ENCODE measurements at places on chromosomes 11 and 22.

DNA sequence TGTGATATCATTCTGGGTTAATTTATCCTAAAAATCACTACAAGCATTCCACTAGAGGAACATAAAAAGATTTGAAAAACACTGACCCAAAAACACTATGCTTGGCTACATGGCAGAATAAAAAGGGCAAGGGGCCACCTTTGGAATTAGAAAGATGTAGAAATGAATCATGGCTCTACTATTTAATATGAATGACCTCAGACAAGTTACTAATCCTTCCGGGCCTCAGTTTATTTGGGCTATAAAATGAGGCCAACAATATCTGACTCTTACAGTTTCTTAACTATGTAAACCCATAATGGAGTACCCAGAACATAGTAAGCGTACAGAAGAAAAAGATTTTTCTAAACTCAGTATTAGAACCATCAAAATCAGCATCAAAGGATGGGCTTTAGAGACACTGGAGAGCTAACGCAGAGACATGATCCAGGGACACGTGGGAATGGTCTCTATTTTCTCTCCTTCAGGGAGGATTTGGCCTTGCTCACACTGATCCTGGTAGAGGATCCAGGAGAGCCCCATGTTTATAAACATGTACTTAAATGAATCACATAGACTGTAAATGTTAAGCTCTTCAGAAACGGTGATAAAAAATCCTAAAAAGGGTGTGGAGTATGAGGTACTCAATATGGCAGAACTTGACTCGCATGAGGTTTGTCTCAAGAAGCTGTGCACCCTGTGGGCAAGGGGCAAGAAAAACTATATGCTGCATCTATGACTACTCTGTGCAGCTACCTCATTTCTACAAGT, 288.4 kb upstream of the PITPNB start:
- DNase-seq, result no peak

- DNase-seq, result no peak
Observed at GRCh38 chr11:68956142-68956541, 24.6 kb downstream of the MRGPRD start.

DNA sequence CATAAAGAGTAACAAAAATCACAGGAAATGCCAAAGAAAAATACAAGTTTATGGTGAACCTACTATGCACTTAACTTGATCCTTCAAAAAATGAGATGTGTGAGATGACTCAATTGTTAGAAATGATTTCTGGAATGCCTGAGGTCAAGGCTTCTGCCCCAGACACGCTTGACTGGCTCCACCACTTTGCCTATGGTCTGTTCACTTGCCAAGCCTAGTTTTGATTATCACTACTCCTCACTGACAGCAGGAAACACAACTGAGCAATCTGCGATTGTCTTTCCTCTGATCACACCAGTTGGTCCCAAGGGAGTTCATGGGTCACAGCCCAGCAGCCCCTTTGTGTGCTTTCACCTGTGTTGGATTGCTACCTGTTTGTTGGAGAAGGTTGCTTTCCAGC, 20.6 kb upstream of the PRDM10 start:
- DNase-seq, result no peak

GRCh38 chr11:32087597-32087996, 3.3 kb upstream of the RCN1 start:
- DNase-seq, result no peak

DNA sequence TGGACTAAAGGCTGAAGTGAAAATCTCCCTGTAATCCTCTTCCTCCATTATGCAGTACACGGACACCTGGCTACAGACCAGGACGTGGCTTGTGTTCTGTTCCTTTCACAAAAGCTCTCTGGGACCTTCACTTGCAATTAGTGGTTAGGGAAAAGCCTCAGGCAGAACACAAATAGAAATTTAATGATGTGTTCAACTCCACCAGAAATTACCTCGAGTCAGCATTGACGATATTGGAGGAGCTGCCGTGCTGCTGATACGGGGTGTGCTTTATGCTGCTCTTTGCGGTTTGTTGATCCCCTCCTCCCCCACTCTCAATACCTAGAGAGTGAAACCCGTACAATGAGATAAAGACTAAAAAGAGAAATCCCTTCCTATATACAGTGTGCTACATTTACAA, 48.9 kb downstream of the POLD3 start:
- DNase-seq, result no peak

DNA sequence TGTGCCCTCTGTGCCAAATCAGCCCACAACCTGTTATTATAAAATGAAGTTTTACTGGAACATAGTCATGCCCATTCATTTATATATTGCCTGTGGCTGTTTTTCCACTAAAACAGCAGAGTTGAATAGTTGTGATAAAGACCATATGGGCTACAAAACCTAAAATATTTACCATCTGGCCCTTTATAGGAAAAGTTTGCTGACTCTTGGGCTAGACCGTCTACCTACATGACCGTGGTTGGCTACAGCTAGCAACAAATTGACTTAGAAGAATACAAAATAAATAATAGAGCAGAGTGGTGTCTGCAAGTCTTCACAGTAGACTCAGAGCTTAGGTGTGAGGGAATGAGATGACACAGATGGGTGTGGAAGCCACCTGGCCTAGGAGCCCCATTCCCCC, 11.2 kb upstream of the IL18BP start:
- DNase-seq, result no peak

DNA sequence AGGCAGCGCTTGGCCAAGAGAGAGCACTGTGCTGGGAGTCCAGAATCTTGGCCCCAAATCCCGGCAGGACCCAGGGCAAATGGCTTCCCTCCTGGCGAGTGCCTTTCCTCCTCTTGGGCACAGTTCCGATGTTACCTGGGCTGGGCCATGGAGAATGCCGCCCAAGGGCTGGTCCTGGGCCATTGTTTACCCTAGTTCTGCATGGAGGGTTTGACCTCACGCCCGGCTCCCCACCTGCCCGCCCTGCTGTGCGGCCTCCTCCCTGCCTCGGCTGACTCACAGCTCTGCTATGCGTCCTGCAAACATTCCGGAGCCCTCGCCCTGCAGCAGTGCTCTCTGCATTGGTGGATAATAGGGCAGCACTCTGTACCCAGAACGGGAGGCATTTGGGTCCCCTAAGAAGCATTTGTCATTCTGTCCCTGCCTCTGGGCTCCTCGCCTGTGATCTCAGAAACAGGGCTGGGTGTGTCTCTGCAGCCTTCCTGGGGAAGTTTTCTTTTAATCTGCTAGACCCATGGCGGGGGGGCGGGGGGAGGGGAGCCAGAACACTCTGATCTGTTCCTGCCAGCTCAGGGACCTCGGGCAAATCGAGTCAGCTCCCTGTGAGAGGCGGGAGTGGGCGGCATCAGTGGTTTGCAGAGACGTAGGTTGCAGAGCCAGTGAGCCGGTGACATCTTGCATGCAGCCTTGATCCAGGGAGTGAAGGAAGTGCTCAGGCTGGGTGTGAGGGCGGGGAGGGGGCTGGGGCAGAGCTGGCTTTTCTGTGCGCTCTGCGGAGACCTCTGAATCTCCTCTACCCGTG, 32.9 kb upstream of the SMIM38 start:
- DNase-seq, result no peak

- DNase-seq, result no peak
Observed at GRCh38 chr22:18905540-18906409, at the start of gene DGCR6. TSS of gene DGCR6 (plus strand) at chr22:18906320. CDS start at chr22:18906375, 55 bp downstream.
